ENCODE measurements at places on chromosomes 16 and 17.

- no peak for DNase-seq
Measured at GRCh38 chr17:70181376-70181775, 12.0 kb downstream of the KCNJ2 start.

GRCh38 chr16:58863042-58863441, 128.9 kb upstream of the GOT2 start:
- no peak for DNase-seq

- peak; percentile 79 for DNase-seq
Measured at GRCh38 chr17:63998050-63998720, at the start of gene PRR29. Gene PRR29, plus strand, starts transcription at chr17:63998351. Its CDS starts 14 bp downstream, at chr17:63998365.

- DNase-seq: no peak
Measured at GRCh38 chr17:77894126-77894956, 64.2 kb upstream of the TNRC6C start.

GRCh38 chr17:15311996-15312395, 29.4 kb downstream of the TEKT3 start:
- DNase-seq: no peak

DNA sequence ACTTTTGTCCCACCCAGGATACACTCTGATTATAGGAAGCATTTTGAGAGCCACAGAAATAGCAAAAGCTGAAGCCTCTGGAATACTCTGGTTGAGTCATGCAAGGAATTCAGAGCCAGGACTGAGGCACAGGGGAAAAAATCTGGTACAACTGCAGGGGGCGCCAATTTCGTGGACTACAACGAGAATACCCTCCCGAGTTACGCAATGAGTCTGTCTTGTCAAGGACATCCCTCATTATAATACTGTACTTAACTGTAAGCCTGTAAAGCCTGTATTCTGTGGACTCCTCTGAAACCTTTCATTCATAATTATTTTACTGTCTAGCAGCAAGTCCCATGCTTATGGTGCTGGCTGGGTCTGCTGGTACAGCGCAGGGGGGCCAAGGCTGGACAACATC, 7.8 kb downstream of the HOXB1 start:
- no peak for DNase-seq

DNA sequence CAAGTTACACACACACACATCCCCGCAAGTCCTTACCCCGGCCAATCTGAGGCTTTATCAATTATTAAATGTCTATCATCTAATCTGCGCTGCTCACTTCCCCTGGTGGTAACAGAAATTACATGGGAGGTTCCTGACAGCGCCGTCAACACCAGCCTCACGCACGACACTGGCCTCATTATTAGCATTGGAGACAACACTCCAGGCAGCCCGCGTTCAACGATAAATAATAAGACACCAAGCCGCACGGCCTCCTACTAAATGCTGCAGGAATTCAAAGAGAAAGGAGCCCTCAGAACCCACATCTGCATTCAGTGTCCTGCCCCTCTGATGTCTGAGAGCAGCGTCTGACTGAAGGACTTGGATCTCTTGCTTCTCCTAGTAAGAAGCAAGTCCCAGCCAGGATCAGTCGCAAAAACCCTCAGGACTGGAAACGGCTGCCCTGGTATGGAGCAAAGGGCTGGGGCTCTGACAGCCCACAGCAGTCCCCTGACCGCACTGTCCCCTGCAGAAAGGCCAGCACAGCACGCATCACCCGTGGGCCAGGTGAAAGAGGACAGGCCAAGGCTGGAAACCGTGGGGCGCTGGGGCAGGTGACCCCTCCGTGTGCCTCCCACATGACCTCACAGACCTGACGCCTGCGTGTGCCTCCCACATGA, 7.6 kb upstream of the RPH3AL start:
- DNase-seq: no peak

DNA sequence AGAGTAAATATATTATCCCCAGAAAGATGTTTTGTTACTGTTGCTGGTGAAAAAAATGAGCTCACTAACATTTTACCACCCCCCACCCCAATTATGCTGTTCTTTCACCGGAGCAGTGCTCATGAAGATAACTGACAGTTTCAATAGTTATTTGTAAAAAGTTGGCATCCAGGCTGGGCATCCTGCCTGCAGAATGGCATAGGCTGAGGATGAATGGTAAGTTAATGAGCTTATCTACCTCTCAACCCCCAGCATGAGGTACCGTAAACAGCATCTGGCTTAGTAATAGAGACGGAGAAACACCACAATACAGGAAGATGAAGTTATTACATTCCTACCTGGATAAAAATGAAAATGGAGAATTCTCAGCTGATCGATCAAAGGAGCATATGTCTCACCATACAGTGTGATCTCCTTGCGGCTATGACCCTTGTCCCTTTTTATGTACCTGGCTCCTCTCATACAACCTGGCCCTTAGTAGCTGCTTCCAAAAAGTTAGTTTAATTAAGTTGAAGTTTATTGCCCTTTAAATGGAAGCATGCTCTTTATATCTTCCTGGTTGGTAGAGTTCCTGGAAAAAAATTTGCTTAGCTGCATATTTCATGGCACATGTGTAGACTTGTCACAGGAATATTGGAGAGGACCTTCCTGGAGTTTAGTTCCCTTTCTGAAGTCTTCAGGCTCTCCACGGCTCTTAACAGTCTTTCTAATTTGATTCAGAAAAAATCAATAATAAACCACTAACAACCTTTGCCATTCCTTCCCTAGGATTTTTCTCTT, 61.2 kb upstream of the MPHOSPH6 start:
- no peak for DNase-seq

GRCh38 chr16:84368308-84368996, at the start of gene ATP2C2:
Gene ATP2C2, plus strand, starts transcription at chr16:84368538. Its CDS starts 78 bp downstream, at chr16:84368616.
- DNase-seq: no peak

- DNase-seq: no peak
Measured at GRCh38 chr16:9425236-9425635, 333.8 kb downstream of the HAPSTR1 start.

DNA sequence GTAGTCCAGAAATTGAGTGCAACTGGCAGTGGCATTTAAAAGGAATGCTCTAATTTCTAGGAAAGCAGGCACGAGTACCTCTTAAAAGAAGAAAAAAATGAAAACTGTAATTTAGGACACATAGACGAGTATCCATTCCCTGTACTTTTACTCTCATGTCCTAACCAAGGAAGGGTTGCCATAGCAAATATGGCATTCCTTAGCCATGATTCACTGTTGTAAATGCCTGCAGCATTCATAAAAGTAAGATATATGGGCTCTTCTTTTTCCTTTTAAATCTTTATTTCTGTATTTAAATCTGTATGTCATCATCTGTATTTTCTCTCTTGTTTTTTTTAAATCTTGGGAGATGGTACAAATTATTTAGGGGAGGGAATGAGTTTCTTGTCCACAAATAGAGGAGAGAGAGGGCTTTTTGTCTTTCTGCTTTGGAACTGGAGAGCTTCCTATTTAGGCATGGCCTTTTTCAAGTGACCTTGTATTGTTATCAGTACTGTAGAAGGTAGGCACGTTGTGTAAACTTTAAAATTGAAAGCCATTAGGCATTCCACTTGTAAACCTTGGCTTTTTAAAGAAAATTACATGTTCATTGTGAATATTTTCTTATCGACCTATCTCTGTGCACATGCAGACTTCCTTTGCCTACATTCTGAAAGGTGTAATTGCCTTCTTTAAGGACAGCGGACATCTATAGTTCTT, 50.0 kb downstream of the TENT4B start:
- DNase-seq: no peak

GRCh38 chr17:80919331-80920311, 72.0 kb upstream of the CHMP6 start:
- no peak for DNase-seq

DNA sequence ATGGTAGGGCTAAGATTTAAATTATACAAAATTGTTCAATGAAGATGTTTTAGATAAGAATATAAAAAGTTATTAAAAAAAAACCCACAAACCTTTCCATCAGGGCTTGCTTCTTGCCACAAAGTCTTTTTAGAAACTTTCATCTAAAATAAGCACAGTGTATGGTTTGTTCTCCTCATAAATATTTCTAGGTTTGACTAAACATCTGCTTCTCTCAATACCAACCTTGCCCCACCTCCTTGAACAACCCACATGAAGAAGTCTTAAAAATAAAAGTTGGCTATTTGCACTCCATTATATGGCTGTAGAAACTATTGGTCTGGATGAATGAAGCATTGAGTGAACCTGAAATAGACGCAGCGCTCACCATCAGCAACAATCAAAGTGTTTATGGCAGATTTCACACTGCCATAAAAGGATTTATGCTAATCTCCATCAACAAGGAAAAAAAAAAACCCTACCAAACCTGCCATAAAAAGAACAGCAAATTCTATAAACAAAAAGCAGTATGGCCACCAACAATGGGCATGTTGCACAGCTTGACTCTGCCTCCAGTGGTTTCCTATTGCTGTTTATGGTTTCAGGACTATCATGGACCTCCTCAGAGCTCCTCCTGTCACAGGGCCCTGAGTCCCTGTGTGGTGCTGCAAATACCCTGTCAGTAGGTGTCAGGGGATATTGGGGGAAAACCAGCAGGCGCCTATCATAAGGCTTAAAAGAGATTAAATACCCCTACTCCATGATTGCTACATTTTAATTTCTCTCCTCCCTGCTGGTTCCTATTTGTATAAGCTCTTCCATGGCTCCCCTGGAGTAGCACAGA, 37.6 kb downstream of the SNX11 start:
- no peak for DNase-seq

DNA sequence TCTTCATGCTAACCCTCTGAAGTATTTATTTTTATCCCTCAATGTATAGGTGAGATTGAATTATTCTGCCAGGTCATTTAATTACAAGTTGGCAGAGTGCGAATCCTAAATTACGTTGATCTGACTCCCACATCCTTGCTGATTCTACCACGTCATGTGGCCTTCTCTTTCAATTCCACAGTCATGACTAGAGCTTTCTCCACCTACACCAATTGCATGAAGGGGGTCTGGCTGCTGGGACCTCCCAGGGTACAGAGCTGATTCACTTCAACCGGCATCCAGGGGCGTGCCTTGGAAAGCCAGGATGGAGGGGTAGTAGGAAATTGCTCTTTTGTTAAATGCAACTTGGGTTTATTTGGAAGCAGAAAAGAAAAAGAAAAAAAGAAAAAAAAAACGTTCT, 41.1 kb upstream of the CDH13 start:
- no peak for DNase-seq

GRCh38 chr16:58490065-58490464, 9.9 kb upstream of the NDRG4 start:
- DNase-seq: no peak

DNA sequence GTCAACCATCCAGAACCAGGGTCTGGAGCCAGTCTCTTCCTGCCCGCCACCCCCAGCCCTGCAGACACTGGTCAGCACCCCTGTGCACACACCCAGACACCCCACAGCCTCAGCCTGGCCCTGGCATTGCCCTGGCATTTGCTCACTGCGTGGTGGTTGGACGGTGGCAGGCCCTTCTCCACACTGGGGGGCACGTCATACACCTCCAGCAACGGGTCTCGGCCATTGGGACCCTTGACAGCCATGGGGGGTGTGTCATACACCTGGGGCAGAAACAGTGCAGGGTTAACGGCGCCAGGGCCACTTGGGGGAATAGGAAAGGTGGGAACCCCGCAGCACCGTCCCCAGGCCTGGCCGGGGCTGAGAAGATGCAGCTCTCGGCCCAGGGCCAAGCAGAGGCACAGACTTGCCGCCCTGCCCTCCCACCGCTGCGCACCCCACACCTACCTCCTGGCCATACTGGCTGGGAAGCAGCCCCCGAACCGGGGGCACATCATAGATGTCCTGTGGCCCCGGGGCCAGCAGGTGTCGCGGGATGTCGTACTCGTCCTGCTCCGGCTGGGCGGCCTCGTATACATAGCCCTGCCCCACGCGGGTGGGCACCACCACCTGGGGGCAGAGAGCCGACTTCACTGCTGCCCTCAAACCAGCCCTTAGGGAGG, 14.6 kb downstream of the BCAR1 start:
- DNase-seq: no peak

GRCh38 chr17:17664064-17664452, 17.2 kb upstream of the RAI1 start:
- no peak for DNase-seq

GRCh38 chr16:28324235-28324886, 32.0 kb downstream of the SBK1 start:
- DNase-seq: peak; percentile 12

GRCh38 chr17:79824234-79824633, 15.0 kb downstream of the CBX4 start:
- no peak for DNase-seq

GRCh38 chr17:42518755-42519545, 17.1 kb upstream of the NAGLU start:
- DNase-seq: no peak

DNA sequence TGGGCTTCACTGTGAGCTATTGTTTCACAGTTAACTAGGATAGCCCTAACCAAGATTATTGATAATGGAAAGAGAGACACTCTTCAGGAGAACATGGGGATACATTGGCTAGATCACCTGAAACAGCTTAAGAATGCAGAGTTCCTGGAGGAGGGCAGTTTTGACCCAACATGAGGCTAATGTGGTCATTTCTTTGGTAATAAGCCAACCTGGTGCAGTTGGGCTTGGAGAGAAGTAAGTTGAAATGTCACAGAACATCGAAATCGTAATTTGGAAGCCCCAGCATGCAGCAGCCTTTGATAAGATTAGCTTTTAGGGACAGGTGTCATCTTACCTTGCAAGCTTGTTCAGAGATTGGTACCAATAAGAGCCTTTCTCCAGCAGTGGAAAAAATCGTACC, 556.6 kb upstream of the GOT2 start:
- DNase-seq: no peak

DNA sequence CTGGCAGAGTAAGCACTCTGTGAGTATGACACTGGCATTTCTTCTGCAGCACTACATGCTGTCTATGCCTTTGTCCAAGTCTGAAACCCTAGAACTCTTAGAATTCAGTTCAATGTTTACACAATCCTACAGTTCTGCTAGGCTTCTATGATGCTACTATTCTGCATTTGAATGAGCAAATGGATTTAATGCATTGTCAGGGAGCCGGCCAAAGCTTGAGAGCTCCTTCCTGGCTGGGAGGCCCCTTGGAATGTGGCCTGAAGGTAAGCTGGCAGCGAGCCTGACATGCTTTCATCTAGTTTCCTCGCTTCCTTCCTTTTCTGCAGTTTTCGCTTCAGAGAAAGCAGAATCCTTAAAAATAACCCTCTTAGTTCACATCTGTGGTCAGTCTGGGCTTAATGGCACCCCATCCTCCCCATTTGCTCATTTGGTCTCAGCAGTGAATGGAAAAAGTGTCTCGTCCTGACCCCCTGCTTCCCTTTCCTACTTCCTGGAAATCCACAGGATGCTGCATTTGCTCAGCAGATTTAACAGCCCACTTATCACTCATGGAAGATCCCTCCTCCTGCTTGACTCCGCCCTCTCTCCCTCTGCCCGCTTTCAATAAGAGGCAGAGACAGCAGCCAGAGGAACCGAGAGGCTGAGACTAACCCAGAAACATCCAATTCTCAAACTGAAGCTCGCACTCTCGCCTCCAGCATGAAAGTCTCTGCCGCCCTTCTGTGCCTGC, at the start of gene CCL2:
CCL2 (plus strand) TSS at position 635 of the 730 bp plus-strand sequence; CDS start at position 700, 65 bp downstream.
- no peak for DNase-seq

- no peak for DNase-seq
Measured at GRCh38 chr17:72903522-72903921, 189.0 kb downstream of the SLC39A11 start.

- peak; percentile 31 for DNase-seq
Measured at GRCh38 chr17:32266389-32267301, 1.0 kb downstream of the RHBDL3 start.

Measured in stimulated activated CD4-positive, alpha-beta T cell treated with anti-CD3 and anti-CD28 coated beads, Interleukin-2, amount 100 ng/mL, for 24 hours (primary cell).